ENCODE measurements at places on chromosomes 11 and 22. TPM values are rescaled to one million over a fixed set of nuclear protein-coding genes. Genes with fewer than 3 reads are reported as not detected.

The CYB5R2 gene
- total RNA-seq = 33.1 TPM

The UPK3A gene
- not detected for total RNA-seq

The PRG2 gene
- total RNA-seq = not detected

The ADM2 gene
- 4.2 TPM for total RNA-seq

The CYB561A3 gene
- 19.3 TPM for total RNA-seq

The CAVIN3 gene
- total RNA-seq = 56.6 TPM

The MMP3 gene
- total RNA-seq = not detected

The TMPRSS13 gene
- total RNA-seq = 0.96 TPM

DNA sequence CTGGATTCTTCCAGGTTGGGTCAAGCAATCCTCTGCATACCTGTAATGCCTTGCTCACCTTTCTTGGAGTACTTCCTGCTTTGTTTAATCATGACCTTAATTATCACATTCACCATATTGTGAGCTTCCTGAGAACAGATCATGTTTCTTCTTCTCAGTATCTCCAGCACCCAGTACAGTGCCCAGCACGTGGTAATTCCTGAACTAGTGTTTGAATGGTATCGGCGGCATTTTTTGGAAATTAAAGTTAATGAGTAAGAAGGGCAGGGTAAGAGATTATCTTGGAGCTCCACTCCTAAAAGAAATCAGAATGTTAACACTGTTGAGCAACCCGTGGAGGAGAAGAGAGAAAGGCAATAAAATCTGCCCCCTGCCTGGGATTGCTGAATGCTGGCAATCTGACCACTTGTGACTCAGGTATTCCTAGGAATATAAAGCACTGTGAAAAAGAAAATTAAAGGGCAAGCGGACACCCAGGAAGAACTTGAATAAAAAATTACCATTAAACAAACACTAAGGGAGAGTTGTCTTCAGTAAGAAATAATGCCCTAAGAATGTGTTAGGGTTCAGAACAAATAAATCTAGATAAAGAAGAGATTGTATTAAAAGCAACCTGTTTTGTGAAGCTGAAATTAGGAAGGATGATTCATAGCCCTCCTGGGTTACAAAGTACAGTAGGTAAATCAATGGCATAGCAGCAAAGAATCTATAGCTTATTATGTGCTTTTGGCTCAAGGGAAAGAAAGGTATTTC lies 92.9 kb downstream of the PDHX start:
- peaks cover 10% of the 10 kb centered on the region for H3K4me1 ChIP-seq
- no peak for DNase-seq
- no peak overlapping the region for H3K27ac ChIP-seq

DNA sequence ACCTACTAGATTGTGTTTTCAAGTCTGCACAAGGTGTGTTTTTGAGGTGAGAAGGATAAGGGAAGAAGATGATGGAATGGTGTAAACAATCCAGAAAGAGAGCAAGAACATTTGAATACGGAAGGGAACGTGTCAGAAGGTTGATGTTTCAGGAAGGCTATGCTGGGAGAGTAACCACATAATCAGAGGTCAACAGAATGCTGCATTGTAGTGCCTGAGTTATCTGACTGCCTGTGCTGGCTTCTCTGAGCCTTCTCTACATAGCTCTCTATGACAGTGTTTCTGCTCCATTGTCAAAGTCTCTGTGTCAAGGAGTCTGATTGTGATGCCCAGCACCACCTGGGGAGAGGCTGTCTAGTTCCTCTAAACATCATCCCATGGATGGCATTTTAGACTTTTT lies 74.1 kb downstream of the CYB5R2 start:
- H3K27me3 ChIP-seq = no peaks in the 10 kb centered on the region
- H3K4me1 ChIP-seq = peaks cover 29% of the 10 kb centered on the region
- no peak for DNase-seq

DNA sequence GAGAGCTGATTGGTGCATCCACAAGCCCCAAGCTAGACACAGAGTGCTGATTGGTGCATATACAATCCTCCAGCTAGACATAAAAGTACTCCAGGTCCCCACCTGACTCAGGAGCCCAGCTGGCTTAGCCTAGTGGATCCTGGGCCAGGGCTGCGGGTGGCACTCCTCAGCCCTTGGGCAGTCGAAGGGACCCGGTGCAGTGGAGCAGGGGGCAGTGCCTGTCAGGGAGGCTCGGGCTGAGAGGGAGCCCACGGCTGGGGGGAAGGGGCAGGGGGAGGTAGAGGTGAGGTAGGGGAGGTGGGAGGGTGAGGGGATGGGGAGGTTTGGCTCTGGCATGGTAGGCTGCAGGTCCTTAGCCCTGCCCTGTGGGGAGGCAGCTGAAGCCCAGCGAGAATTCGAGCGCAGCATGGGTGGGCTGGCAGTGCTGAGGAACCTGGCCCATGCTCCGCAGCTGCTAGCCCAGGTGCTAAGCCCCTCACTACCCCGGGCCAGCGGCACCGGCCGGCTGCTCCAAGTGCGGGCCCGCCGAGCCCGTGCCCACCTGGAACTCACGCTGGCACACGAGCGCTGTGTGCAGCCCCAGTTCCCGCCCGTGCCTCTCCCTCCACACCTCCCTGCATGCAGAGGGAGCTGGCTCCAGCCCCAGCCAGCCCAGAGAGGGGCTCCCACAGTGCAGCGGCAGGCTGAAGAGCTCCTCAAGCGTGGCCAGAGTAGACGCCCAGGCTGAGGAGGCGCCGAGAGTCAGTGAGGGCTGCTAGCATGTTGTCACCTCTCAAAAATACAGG lies 742.8 kb downstream of the FAM181B start:
- no peak overlapping the region for H3K4me3 ChIP-seq
- H3K4me1 ChIP-seq = no peaks in the 10 kb centered on the region
- H3K36me3 ChIP-seq = no peaks in the 10 kb centered on the region
- no peak for DNase-seq
- no peak overlapping the region for H3K27ac ChIP-seq

- H3K36me3 ChIP-seq = no peaks in the 10 kb centered on the region
- H3K4me1 ChIP-seq = no peaks in the 10 kb centered on the region
- DNase-seq = no peak
Observed at GRCh38 chr11:86234831-86235461, 9.6 kb upstream of the EED start.

- no peaks in the 10 kb centered on the region for H3K4me1 ChIP-seq
- DNase-seq = no peak
- no peak overlapping the region for H3K27ac ChIP-seq
- peaks cover 38% of the 10 kb centered on the region for H3K27me3 ChIP-seq
- H3K36me3 ChIP-seq = no peaks in the 10 kb centered on the region
Observed at GRCh38 chr11:115591380-115591779, 87.2 kb upstream of the CADM1 start.

- H3K4me1 ChIP-seq = no peaks in the 10 kb centered on the region
- no peaks in the 10 kb centered on the region for H3K36me3 ChIP-seq
- no peak overlapping the region for H3K27ac ChIP-seq
- no peak for DNase-seq
- H3K4me3 ChIP-seq = no peak overlapping the region
Observed at GRCh38 chr11:33438301-33438700, 181.1 kb downstream of the HIPK3 start.

DNA sequence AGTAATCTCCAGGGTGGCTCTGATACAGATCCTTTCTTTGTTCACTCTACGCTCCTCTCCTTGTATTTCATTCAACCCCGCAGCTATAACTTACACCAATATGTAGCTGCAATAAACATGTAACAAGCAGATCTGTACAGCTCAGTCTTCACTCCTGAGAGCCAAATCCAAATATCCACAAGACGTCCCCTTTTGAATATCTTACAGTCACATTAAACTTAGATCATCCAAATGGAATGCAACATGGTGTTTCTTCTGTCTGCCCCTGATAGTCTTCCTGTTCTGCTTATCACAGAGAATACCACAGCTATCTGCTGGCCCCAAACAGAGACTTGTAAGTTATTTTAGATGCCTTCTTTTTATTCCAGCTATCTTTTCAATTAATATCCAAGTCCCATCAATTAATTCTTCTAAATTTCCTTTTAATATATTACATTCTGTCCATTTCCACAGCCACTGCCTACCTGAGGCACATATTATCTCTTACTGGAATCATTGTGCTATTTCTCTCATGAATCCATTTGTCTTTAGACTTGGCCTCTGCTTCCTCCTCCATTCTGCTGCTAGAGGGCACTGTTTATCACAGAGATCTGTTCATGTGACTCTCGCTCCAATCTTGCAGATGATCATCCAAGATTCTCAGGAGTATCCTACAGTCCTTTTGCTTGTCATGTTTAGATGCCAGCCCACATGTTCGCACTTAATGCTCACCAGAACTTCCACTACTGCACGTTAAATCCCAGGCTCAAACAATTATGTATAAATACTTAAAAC lies 908.6 kb downstream of the NTM start:
- peak; percentile 67 for DNase-seq
- H3K4me3 ChIP-seq = no peak overlapping the region
- peaks cover 4% of the 10 kb centered on the region for H3K4me1 ChIP-seq

DNA sequence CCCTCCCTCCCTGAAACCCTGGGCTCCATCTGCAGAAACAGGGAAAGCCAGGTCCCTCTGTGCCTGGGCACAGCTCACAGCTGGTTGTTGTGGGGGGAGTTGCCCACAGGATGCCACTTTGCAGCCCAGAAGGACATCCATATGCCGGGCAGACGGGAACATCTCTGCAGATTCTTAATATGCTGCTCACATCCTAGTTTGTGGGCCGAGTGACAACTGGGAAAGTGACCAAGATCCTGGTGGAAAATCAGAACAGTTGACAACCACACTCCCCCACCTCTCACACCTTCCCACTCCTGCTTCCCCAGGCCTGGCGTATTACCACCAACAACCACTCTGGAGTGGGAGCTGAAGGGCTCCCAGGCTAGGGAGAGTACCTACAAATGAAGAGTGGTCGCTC lies 7.3 kb upstream of the SCGB1A1 start:
- no peaks in the 10 kb centered on the region for H3K4me1 ChIP-seq
- H3K36me3 ChIP-seq = no peaks in the 10 kb centered on the region
- H3K4me3 ChIP-seq = no peak overlapping the region
- no peak for DNase-seq
- no peaks in the 10 kb centered on the region for H3K27me3 ChIP-seq
- no peak overlapping the region for H3K27ac ChIP-seq

GRCh38 chr22:39383841-39384625 lies 15.5 kb upstream of the TAB1 start:
- H3K4me3 ChIP-seq = no peak overlapping the region
- no peak for DNase-seq
- H3K36me3 ChIP-seq = no peaks in the 10 kb centered on the region

DNA sequence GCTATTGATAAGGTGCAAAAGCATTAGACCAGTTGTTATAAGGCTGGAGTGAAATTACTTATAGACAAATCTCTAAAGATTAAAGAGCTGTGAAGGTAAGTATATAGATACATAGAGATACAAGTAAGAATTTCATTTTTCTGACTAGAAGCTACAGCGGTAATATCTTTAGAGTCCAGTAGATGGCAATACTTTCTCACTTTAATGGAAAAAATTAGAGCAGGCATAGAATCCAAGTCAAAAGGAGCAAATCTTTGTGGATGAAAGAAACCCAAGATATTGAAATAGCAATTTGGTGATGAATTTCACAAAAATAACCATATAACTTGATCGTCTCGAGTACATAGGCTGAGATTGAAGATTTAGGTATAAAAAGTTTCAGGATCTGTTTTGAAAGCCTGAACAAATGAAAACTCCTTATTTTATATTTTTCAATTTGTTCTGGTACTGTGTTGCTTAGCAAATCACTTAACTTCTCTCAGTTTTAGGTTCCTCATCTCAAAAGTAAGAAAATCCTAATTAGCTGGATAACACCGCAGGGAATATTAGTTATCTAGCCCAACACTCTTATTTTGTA lies 81.9 kb downstream of the UVRAG start:
- no peaks in the 10 kb centered on the region for H3K36me3 ChIP-seq
- H3K27ac ChIP-seq = no peak overlapping the region
- no peak for DNase-seq
- no peaks in the 10 kb centered on the region for H3K4me1 ChIP-seq
- H3K4me3 ChIP-seq = no peak overlapping the region

DNA sequence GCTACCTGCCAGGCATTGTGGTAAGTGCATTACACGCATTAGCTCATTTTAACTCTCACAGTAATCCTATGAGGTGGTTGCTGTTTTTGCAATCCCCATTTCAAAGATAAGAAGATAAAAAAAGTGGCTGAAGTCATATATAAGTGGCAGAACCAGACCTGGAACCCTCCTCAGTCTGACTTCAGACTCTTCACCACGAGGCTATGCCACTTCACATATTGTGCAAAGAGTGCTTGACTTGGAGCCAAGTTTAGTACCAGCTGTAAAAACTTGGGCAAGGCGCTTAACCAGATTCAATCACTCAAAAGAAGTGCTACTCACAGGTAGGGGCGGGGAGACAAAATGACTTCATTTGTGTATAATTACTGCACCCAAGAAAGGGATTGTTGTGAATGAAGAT lies 15.3 kb downstream of the BPIFC start:
- peaks cover 36% of the 10 kb centered on the region for H3K27me3 ChIP-seq
- no peaks in the 10 kb centered on the region for H3K36me3 ChIP-seq
- H3K27ac ChIP-seq = no peak overlapping the region
- H3K4me3 ChIP-seq = no peak overlapping the region
- no peak for DNase-seq

DNA sequence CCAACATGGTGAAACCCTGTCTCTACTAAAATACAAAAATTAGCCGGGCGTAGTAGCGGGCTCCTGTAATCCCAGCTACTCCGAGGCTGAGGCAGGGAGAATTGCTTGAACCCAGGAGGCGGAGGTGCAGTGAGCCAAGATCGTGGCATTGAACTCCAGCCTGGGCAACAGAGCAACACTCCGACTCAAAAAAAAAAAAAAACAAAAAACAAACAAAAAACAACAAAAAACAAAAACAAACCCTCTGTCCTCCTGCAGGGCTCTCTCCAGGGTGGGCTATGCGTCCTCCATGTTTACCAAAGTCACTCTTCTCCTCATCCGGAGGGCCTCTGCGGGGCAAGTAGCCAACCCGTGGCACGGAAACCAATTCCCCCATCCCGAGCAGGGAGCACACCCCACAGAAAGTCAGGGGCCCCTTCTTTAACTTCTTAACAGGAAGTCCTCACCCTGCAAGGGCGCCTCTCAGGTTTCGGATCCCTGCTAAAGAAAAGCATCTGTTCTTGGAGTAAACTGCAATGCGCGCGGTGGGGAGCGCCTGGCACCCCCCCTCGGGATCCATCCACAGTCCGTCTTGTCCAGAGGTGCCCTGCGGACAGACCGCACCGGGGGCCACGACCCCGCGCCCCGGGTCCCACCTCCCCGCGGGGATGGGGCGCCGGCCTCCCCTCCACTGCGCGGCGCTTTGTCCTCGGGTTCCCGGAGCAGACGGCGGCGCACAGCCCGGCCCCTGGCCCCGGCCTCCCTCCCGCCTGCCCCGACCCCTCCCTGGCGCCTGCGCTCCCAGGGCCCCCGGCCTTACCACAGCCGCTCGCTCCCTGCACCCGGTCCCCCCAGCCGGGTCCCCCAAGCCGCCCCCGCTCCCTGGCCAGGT lies 712 bp downstream of the CERK start:
- peak overlapping the region; percentile 95 for H3K4me3 ChIP-seq
- H3K27me3 ChIP-seq = no peaks in the 10 kb centered on the region

GRCh38 chr22:24063361-24063760 lies 52.3 kb downstream of the CABIN1 start:
- no peaks in the 10 kb centered on the region for H3K27me3 ChIP-seq
- H3K36me3 ChIP-seq = peaks cover 78% of the 10 kb centered on the region
- H3K4me3 ChIP-seq = no peak overlapping the region

GRCh38 chr11:134206185-134206584 lies 17.6 kb downstream of the NCAPD3 start:
- peaks cover 89% of the 10 kb centered on the region for H3K36me3 ChIP-seq
- no peak overlapping the region for H3K4me3 ChIP-seq
- H3K4me1 ChIP-seq = no peaks in the 10 kb centered on the region
- no peak for DNase-seq
- no peak overlapping the region for H3K27ac ChIP-seq
